ENCODE measurements at places on chromosomes 6 and 20.

GRCh38 chr20:1333462-1334369, 4.8 kb upstream of the SDCBP2 start:
- DNase-seq, result peak; percentile 41

DNA sequence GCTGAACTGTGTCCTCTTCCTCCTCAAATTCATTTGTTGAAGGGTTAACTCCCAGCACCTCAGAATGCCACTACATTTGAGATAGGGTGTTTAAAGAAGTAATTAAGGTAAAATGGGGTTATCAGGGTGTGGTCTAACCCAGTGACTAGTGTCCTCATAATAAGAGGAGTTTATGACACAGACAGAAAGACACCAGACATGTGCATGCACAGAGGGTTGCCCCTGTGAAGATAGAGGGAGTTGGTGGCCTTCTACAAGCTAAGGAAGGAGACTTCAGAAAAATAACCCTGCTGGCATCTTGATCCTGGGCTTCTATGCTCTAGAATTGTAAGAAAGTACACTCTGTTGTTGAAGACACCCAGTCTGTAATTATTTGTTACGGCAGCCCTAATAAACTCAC, 24.9 kb upstream of the EDN1 start:
- DNase-seq, result no peak

DNA sequence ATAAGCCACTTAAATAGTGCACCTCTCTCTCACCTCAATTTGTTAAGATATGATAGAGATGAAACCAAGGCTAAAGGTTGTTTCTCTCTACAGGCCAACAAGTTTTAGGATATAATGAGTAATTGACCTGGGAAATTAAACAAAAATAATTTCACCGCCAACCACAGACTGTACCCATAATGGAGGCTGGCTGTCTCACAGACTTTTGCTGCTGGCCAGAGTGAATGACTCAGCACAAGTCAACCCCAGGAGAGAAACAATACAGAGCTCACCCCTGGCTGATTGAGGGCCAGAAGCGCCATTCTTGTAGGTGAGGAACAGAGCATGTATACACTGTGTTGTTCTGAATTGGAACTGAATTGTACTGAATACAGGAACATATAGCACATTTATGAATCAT, 99.9 kb downstream of the CAP2 start:
- DNase-seq, result no peak

DNA sequence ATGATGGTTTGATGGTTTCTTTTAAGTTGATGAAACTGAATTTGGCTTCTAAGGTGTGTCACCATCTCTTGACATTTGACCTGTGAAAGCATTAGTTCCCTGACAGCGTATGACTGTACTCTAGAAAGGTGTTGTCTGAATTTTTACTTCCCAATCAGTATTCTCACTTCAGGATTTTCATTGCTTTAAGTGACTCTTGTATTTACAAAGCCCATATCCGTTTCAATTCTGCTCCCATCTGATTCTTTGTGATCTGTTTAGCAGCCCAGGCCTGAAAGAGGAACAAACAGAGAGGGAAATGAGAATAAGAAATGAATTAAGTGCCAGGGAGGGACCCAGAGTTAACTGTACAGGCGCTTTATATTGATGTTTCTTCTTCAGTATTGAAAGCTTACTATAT, 73.7 kb downstream of the FARS2 start:
- no peak for DNase-seq

DNA sequence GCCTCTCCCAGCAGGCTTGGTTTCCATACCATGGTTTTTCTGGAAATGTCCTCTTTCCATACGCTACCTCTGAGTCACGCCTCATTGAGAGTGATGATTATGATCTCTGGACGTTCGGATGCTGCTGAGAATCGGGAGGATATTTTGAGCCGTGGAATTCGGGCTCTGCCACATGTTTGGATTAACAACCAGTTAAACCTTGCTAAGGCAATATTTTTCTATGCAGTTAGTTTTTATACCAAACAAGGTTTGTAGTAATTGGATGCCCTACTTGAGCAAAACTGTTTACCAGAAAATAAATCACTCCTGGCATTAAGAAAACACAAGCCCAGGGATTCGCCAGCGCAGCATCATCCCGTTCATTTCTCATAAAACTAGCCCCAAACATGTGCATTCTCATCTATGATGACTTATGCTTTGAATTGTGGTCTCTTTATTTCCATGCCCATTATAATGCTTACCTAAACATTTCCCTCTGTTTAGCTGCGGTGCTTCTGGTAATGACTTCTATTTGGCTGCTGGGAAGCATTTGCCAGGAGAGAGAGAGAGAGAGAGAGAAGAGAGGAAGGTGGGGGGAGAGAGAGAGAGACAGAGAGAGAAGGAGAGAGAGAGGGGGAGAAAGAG, 198.9 kb downstream of the CLIC5 start:
- no peak for DNase-seq

- no peak for DNase-seq
These were observed 38.9 kb downstream of the ORC3 start for GRCh38 chr6:87628881-87629280.

GRCh38 chr20:24166123-24166381, 177.5 kb upstream of the GGTLC1 start:
- DNase-seq, result no peak

DNA sequence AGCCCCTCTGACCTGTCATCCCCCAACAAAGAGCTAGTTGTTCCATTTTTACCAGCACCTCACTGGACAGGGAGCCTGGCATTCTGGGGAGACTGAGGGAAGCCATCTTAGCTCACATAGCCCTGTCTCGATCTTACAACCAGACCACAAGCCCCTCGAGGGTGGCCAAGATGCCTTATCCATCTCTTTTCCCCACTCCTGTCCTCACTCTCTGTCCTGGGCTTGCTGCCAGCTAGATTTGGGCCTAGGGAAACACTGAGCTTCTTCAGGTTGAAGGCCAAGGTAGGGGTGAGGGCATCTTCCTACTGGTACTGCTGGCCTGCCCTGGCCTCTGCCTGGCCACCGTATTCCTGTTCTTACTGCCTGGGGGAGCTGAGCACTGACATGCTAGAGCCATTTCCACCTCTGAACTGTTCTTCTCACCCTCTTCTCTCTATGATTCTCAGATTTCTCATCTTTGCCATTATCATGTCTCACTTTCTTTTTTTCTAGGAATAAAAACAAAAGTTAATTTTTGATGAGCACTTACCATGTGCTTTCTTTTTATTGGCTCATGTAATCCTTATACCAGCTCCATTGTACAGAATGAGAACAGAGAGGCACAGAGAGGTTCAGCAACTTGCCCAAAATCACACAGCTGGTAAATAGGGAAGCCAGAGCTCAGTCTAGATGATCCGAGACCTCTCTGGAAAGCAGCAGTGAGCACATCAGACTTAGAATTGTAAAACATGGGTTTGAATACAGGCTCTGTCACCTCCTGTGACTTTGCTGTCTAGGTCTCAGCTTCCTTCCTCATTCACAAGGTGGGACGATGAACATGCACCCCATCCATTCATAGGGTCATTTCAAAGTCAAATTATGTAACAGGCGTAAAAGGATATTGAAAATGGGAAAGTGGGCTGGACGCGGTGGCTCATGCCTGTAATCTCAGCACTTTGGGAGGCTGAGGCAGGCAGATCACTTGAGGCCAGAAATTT, 28.7 kb downstream of the FGD2 start:
- no peak for DNase-seq

GRCh38 chr20:63518351-63518861, 2.2 kb upstream of the PPDPF start:
- DNase-seq, result no peak

- peak; percentile 60 for DNase-seq
These were observed 46.0 kb downstream of the PCNA start for GRCh38 chr20:5073660-5074231.

GRCh38 chr20:18537651-18538050, 29.6 kb upstream of the SMIM26 start:
- no peak for DNase-seq

Data from left lobe of liver (tissue), 2 donors.